Activated CD4-positive, alpha-beta T cell treated with anti-CD3 and anti-CD28 coated beads, Interleukin-2, amount 10 ng/mL, durations not matched to agents 7 days and 5 days (primary cell): ENCODE measurements at places on chromosomes 2 and 18. TPM values are rescaled to one million over a fixed set of nuclear protein-coding genes. Genes with fewer than 3 reads are reported as not detected.

DNA sequence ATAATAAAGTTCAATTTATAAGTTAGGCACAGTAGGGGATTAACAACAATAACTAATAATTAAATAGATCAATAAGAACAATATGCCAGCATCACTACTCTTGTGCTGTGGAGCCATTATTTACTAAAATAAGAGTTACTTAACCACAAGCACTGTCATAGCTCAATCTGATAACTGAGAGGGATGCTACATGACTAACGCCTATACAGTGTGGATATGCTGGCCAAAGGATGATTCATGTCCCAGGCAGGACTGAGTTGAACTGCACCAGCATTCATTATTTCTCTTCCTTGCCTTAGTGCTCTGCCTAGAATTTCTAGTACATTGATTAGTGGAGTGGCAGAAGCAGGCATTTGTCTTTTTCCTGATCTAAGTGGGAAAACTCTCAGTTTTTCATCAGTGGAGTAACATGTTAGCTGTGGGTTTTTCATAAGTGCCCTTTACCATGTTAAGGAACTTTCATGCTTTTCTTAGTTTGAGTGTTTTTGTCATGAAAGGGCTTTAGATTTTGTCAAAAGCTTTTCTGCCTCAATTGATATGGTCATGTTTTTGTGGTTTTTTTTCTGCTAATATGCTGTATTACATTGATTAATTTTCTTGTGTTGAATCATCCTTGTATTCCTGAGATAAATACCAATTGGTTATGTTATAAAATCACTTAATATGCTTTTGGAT lies 21.7 kb downstream of the KIAA1328 start:
- no peak for DNase-seq

DNA sequence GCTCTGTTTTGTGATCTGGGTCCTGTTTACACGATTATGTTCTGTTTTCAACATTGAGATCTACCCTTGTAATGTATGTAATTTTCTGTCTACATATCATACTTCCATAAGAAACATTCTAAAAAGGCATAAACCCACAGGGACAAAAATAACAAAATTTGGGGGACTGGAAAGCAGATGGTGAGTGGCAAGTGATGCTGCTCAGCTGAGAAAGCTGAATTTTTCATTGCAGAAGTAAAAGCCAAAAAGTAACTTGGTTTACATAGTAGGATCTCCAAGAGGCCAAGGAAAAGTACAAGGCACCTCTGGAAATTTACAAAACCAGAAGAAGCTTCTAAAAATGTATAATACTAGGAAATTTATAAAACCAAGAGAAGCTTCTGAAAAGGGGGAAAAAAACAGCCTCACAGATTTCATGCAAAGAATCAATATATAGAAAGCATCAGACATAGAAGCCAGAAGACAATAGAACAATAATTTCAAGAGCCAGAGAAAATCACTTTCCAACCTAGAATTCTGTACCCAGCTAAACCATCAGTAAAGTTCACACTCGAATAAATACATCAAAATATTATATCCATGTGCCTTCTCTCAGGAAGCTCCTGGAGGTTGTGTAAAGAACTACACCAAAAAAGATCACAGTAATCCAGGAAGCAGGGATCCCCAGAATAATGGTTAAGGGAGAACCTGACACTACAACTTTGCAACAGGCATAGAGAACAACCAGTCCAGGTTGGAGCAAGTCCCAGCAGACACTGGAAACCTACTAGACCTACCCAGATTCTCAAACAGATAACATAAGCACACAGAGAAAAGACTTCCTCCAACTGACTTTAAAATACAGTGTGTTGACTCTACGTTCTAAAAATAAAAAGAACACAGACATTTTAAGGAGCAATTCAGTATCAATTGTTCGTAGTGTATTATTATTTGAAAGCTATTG lies 401.7 kb upstream of the HS6ST1 start:
- DNase-seq: no peak

GRCh38 chr18:22411446-22411845 lies 6.3 kb downstream of the CTAGE1 start:
- no peak for DNase-seq

DNA sequence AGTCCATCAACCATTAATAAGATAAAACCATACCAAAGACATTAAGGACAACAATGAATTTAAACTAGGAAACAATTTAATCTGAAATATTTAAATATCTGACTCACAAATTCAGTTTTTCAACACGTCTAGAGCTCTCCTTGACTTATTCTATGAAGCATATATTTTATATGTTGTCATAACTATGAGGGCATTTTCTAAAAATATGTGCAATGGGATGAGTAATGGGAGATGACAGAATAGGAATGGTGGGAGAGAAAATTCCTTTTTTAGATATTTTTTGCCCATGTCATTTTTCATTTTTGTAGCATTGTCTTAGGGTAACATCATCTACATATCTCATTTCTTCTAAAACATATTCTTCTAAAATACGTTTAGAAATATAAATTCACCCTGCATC lies 79.2 kb upstream of the CDH2 start:
- DNase-seq: no peak

DNA sequence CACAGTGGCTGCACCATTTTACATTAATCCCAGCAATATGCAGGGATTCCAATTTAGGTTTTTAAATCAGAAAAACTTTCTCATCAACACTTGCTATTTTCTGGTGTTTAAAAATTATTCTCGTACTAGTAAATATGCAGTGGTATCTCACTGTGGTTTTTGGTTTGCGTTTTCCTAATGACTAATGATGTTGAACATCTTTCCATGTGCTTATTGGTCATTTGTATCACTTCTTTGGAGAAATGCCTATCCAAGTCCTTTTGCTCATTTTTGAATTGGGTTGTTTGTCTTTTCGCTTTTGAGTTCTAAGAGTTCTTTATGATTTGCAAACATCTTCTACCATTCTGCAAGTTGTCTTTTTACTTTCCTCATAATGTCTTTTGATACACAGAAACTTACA lies 62.1 kb upstream of the TCF7L1 start:
- DNase-seq: no peak

Gene UGT1A1
- not detected for total RNA-seq

Gene AMER3
- total RNA-seq: not detected

Gene ACMSD
- total RNA-seq: not detected

Gene NAT8
- not detected for total RNA-seq
